ENCODE measurements at places on chromosomes 5 and 9. TPM values are rescaled to one million over a fixed set of nuclear protein-coding genes. Genes with fewer than 3 reads are reported as not detected.

WDR36 gene
- total RNA-seq: 80.7 TPM

LCN12 gene
- 1.2 TPM for total RNA-seq

BTNL9 gene
- total RNA-seq: not detected

OR13C8 gene
- not detected for total RNA-seq

SOHLH1 gene
- total RNA-seq: not detected

RNF183 gene
- total RNA-seq: not detected

- H3K27me3 ChIP-seq: peaks cover 22% of the 10 kb centered on the region
- no peak for DNase-seq
- H3K36me3 ChIP-seq: no peaks in the 10 kb centered on the region
Measured at GRCh38 chr9:6226696-6227095, 11.1 kb downstream of the IL33 start.

DNA sequence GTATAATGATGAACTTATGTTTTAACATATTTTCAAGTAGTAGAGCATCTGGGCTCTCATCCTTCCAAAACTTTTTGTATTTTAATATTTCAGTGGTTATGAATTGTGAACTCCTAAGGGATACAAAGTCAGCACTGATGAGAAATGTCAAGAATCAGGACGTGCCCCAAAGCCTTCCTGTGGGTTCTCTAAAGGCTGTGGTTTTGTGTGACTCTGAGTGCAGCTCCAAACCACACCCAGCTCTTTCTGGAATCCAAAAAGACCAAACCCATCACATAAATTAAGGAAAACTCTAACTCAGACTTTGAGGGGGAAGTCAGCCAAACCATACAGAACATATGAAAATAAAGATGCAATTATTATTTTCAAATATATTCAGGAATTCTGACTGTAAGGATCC is 40.8 kb upstream of the SMU1 start:
- no peaks in the 10 kb centered on the region for H3K27me3 ChIP-seq
- no peak for DNase-seq
- H3K4me3 ChIP-seq: no peak overlapping the region
- H3K36me3 ChIP-seq: peaks cover 24% of the 10 kb centered on the region

GRCh38 chr5:93724791-93725190 is 16.6 kb downstream of the POU5F2 start:
- H3K36me3 ChIP-seq: no peaks in the 10 kb centered on the region
- H3K4me3 ChIP-seq: no peak overlapping the region
- no peak for DNase-seq
- H3K27me3 ChIP-seq: no peaks in the 10 kb centered on the region
- H3K27ac ChIP-seq: no peak overlapping the region

GRCh38 chr9:4430432-4431261 is 59.6 kb upstream of the SLC1A1 start:
- H3K27me3 ChIP-seq: no peaks in the 10 kb centered on the region
- no peak for DNase-seq
- no peak overlapping the region for H3K27ac ChIP-seq
- no peaks in the 10 kb centered on the region for H3K4me1 ChIP-seq
- H3K4me3 ChIP-seq: no peak overlapping the region

- DNase-seq: no peak
- no peaks in the 10 kb centered on the region for H3K27me3 ChIP-seq
- H3K4me3 ChIP-seq: no peak overlapping the region
- peaks cover 69% of the 10 kb centered on the region for H3K4me1 ChIP-seq
- peaks cover 37% of the 10 kb centered on the region for H3K36me3 ChIP-seq
Measured at GRCh38 chr5:96940586-96940985, 4.7 kb downstream of the LNPEP start.

- H3K27ac ChIP-seq: no peak overlapping the region
- DNase-seq: no peak
Measured at GRCh38 chr5:140228364-140228837, 53.4 kb downstream of the CYSTM1 start.

DNA sequence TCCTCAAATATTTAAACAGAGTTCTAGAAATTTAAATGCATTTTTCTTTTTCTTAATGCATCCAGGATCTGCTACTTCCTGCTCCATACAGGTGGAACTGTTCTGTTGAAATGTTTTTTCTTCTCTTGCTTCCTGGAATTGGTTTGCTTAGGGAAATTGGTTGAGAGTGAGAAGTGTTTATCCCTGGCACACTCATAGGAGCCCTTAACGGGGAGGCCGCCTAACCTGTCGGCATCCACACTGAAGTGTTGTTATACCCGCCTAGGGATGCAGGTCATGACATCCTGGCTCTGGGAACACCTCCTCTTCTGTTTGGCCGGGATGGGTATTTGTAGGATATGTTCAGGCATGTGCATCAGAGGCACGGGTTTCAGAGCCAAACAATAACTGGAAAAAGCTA is 239.7 kb downstream of the GADD45G start:
- no peak for DNase-seq
- no peak overlapping the region for H3K4me3 ChIP-seq
- H3K27me3 ChIP-seq: no peaks in the 10 kb centered on the region

DNA sequence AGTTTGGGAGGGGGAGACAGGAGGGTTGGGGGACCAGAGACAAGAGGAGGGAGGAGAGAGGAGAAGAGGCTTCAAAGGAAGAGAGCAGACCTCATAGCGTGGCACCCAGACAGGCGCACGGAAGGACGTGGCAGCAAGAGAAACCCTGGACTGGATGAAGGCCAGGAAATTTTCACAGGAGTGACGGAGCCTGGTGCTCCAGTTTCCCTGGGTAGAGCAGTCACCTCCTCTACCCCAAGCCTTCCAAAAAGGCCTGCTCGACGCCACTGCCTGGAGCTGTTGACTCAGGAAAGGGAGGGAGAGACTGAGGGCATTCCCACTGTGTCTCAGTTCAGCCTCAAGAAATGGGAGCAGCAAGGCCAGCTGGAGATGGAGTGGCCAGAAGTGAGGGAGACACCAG is 19.3 kb downstream of the AK8 start:
- no peak overlapping the region for H3K27ac ChIP-seq
- DNase-seq: no peak
- H3K27me3 ChIP-seq: no peaks in the 10 kb centered on the region

DNA sequence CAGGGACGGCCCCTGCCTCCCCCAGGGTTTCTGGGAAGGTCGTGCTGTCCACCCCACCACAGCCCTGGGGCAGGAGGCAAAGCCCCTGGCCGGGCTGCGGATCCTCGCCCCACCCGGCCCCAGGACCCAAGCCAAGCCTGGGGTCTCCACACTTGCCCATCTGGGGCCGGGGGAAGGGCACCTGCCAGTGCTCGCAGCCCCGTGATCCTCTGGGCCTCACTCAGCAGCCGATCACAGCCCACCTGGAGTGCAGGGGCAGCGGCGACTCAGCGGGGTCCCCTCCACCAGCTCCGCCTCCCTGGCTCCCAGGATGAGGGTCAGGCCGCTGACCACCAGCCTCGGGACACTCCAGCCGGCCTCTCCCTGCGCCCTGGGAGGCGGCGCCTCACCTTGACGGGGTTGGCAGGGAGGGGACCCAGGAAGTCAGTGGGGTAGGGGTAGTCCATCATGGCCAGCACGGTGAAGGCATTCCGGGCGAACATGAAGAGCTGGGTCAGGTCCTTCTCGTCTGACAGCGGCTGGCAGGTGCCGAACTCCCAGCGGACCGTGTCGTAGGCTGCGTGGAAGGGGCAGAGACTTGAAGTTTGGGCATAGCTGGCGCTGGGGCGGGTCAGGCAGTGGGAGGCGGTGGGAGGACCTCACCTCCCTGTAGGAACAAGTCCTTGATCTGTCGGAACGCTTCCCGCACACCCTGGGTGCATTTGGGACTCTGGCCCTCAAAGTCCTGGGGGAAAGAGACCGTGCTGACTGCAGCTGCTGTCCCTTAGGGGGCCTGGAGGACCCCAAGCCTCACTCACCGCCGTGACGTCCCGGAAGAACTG is 1.8 kb downstream of the DPP7 start:
- no peak for DNase-seq
- H3K36me3 ChIP-seq: peaks cover 11% of the 10 kb centered on the region
- H3K4me3 ChIP-seq: peak overlapping the region; percentile 83
- peak overlapping the region; percentile 84 for H3K27ac ChIP-seq
- H3K27me3 ChIP-seq: no peaks in the 10 kb centered on the region

DNA sequence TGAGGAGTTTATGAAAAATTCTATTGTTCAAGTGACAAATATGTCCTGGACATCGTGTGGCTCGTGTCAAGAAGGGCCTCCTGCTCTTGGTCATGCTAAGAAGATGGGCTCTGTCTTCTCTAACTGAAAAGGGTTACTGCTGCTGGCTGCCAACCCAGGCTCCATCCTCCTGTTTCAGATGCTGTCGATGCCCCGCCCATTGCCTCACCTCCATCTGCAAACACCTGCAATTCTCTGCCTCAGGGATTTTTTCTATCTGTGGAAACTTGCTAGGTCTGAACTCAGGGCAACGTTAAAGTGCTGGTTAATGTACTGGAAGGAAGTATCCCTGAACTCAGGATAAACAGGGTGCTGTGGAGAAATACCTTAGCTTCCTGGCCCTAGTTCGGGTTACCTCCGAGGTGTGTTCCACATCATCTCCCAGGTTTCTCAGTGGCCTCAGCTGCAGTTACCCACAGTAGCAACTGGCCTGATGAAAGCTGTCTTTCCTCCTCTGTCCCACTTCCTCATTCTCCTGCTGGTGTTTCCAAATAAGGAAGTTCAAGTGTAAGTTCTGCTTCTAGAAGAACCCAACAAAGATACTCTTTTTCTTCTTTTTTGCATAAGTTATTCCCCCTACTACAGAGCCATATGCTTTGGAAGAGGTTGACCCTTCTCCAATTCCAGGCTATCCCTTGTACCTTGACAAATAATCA is 151.7 kb upstream of the SMIM23 start:
- H3K4me1 ChIP-seq: no peaks in the 10 kb centered on the region
- DNase-seq: no peak
- H3K36me3 ChIP-seq: no peaks in the 10 kb centered on the region
- H3K4me3 ChIP-seq: no peak overlapping the region
- H3K27me3 ChIP-seq: peaks cover 53% of the 10 kb centered on the region

- no peaks in the 10 kb centered on the region for H3K36me3 ChIP-seq
- peaks cover 8% of the 10 kb centered on the region for H3K27me3 ChIP-seq
- H3K4me3 ChIP-seq: no peak overlapping the region
Measured at GRCh38 chr5:79872291-79872690, 118.8 kb downstream of the MTX3 start.

GRCh38 chr9:136185596-136186366 is 19.1 kb downstream of the LHX3 start:
- no peak overlapping the region for H3K4me3 ChIP-seq
- DNase-seq: no peak
- no peaks in the 10 kb centered on the region for H3K4me1 ChIP-seq
- H3K27me3 ChIP-seq: peaks cover 39% of the 10 kb centered on the region
- no peak overlapping the region for H3K27ac ChIP-seq

GRCh38 chr9:129554649-129555048 is 66.3 kb downstream of the C9orf50 start:
- H3K4me3 ChIP-seq: no peak overlapping the region
- peaks cover 4% of the 10 kb centered on the region for H3K4me1 ChIP-seq
- H3K27me3 ChIP-seq: peaks cover 22% of the 10 kb centered on the region
- DNase-seq: no peak
- H3K36me3 ChIP-seq: no peaks in the 10 kb centered on the region
- H3K27ac ChIP-seq: no peak overlapping the region

DNA sequence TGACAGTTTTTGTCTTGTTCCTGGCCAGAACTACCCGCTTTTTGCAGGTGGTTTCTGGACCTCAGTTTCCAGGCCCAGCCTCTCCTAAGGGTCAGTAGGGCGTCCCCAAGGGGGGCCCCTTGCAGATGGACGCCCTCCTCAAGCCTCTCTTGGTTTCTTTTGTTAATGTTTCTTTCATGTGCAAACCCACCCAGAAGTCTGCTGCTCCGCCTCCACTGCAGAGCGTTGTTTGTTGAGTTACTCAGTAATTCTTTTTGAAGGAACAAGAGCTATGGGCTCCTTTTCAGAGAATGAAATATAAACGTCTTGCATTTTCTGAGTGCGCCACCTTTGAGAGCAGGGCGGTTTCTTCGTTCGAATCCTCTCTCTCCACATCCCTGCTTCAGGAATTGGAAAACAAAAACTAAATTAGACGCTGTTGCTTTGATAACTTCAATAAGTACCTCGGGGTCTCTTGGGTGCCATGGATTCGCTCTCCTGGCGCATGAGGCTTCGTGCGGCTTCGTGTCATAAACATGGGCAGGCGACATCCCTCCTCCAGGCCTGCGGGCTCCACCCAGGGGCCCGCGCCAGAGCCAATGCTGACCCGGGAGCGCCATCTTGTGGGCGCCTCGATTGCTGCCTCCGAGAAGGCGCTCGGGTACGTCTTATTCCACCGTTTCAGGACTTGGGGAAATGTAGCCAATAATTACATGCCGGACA is 38.3 kb upstream of the CKMT2 start:
- no peaks in the 10 kb centered on the region for H3K27me3 ChIP-seq
- no peak overlapping the region for H3K4me3 ChIP-seq
- H3K27ac ChIP-seq: no peak overlapping the region
- no peaks in the 10 kb centered on the region for H3K36me3 ChIP-seq
- peak; percentile 84 for DNase-seq

- no peak overlapping the region for H3K27ac ChIP-seq
- H3K4me3 ChIP-seq: no peak overlapping the region
- H3K36me3 ChIP-seq: peaks cover 3% of the 10 kb centered on the region
- H3K27me3 ChIP-seq: peaks cover 100% of the 10 kb centered on the region
- H3K4me1 ChIP-seq: peaks cover 28% of the 10 kb centered on the region
- DNase-seq: no peak
Measured at GRCh38 chr5:88689668-88690408, 193.1 kb downstream of the MEF2C start.

GRCh38 chr5:157951673-157952373 is 92.9 kb upstream of the CLINT1 start:
- no peak overlapping the region for H3K4me3 ChIP-seq
- H3K36me3 ChIP-seq: no peaks in the 10 kb centered on the region
- H3K27ac ChIP-seq: no peak overlapping the region
- no peak for DNase-seq

DNA sequence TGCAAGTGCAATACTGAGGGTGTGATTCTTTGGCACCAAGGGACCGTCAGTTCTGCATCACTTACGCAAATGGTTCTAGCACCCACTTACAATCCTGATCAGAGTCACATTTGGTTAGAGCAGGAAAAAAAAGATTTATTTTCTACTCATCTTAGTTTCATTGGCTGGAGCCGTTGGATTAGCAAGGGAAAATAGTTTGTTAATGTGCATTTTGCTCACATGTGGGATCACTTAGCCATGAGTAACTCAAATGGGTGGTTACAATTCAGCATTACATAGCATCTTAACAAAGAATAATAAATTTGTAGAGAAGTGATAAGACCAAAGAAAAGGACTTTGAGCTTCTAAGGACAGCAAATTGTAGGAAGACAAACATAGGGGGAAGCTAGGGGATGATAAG is 216.9 kb downstream of the AUH start:
- peaks cover 18% of the 10 kb centered on the region for H3K36me3 ChIP-seq
- no peak overlapping the region for H3K27ac ChIP-seq
- no peaks in the 10 kb centered on the region for H3K27me3 ChIP-seq
- peaks cover 31% of the 10 kb centered on the region for H3K4me1 ChIP-seq
- DNase-seq: no peak

GRCh38 chr9:72589667-72590521 is 68.5 kb downstream of the TMC1 start:
- peaks cover 29% of the 10 kb centered on the region for H3K4me1 ChIP-seq
- H3K36me3 ChIP-seq: no peaks in the 10 kb centered on the region
- H3K27me3 ChIP-seq: peaks cover 10% of the 10 kb centered on the region
- H3K27ac ChIP-seq: peak overlapping the region; percentile 84
- no peak for DNase-seq
- peak overlapping the region; percentile 57 for H3K4me3 ChIP-seq

GRCh38 chr9:107394264-107394663 is 95.3 kb downstream of the KLF4 start:
- no peaks in the 10 kb centered on the region for H3K4me1 ChIP-seq
- no peak overlapping the region for H3K27ac ChIP-seq
- H3K4me3 ChIP-seq: no peak overlapping the region
- H3K27me3 ChIP-seq: peaks cover 4% of the 10 kb centered on the region

- no peak overlapping the region for H3K27ac ChIP-seq
- no peak for DNase-seq
- H3K36me3 ChIP-seq: no peaks in the 10 kb centered on the region
- H3K27me3 ChIP-seq: no peaks in the 10 kb centered on the region
Measured at GRCh38 chr5:2674456-2674855, 77.0 kb downstream of the IRX2 start.
